ENCODE measurements at places on chromosomes 11 and 22.

DNA sequence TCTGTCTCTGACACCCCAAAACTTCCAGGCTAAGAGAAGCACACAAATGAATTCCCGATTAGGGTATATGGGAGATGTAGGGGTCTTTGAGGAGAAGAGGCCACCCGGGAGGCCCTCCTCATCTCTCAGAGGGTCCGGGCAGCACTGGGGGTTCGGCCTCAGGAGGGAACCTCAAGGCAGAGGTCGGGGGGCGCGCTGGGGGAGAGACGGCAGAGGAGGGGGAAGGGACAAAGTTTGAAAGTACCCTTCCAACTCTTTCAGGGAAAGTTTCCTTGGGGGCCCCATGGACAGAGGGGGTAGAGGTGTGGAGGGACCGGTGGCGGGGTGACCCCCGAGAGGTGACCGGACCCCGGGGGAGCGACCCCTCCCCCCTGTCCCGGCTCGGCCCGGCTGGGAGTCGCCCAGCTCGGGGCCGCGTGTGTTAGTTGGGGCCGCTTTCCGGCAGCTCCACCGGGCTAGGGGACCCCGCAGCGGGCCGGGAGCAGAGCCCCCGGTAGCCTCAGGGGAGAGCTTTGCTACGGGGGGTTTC is 3.3 kb upstream of the GCAT start:
- no peak for DNase-seq

- no peak for DNase-seq
These were observed 9.8 kb downstream of the MMP20 start for GRCh38 chr11:102615077-102615893.

GRCh38 chr11:125075900-125076317 is 12.8 kb downstream of the SLC37A2 start:
- no peak for DNase-seq

DNA sequence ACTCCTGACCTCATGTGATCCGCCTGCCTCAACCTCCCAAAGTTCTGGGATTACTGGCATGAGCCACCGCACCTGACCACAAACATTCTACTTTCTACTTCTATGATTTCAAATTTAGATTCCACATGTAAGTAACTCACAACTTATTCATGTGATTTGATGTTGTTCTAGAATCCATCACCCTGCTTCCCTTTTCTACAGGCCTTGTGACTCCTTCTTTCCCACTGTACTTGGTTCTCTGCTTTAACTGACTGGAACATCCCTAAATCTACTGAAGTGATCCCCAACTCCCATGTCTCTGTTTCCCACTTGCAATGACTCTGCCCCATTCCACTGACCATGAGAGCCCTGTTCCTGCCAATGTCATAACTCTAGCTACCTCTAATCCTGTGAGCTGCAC is 25.7 kb upstream of the MRPL17 start:
- no peak for DNase-seq

- DNase-seq = no peak
These were observed 28.0 kb downstream of the HSPA8 start for GRCh38 chr11:123033895-123034294.

- DNase-seq = no peak
These were observed 6.1 kb downstream of the TXN2 start for GRCh38 chr22:36475341-36475740.

- DNase-seq = no peak
These were observed 6.1 kb downstream of the AP5B1 start for GRCh38 chr11:65774525-65775306.

DNA sequence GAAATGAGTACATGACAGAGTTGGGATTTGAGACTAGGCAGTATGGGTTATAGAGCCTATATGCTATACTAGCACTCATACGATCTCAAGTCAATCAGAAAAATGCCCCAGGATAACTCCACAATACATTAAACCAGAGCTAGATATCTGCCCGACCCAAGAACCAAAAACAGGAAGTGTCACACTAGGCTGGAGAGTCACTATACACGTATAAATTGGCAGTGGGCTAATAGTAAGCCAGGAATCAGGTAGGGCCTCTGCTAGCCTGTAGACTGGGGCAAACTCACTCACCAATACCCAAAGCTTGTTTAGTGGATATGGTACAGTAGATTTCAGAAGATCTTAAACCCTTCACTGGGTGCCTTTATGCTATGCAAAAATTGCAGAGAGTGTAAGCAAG is 16.2 kb upstream of the EIF4G2 start:
- DNase-seq = peak; percentile 65

DNA sequence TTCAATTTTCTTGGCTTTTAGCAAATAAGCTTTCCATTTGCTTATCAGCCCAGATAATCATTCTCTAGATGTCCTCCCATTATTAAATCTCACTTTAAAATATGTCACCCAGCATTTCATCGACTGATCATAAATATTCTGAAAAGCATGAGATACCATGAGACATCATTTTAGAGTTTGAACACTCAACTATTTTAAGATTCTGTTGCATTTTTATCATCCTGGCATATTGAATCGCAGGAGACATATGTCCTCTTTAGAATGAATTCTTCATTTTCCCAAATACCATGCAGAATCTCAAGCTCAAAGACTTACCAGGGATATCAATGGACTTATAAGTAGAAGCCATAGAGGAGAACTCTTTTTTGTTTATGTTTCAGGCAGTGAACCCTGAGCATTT is at the start of gene OR52A5:
TSS of gene OR52A5 (minus strand) at position 361 of the 400 bp plus-strand sequence. CDS start 5,714 bp downstream, outside the sequence.
- DNase-seq = no peak

DNA sequence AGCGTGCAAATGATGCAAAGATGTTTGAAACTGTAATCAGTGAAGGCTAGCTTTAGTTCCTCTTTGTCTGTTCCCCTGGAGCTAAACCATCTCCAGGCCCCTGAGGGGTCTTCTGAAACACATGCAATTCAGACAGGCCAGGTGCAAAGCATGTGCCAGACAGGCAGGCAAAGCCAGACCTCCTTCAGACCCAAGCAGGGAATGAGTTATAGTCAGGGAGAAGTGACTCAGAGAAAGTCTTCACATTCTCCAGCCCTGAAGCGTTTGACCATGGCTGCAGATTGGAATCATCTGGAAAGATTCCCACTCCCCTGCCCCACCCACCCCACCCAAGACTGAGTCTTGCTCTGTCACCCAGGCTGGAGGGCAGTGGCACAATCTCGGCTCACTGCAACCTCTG is 187.0 kb upstream of the ISX start:
- no peak for DNase-seq

GRCh38 chr11:69403556-69404215 is 77.8 kb upstream of the LINC01488 start:
- no peak for DNase-seq

DNA sequence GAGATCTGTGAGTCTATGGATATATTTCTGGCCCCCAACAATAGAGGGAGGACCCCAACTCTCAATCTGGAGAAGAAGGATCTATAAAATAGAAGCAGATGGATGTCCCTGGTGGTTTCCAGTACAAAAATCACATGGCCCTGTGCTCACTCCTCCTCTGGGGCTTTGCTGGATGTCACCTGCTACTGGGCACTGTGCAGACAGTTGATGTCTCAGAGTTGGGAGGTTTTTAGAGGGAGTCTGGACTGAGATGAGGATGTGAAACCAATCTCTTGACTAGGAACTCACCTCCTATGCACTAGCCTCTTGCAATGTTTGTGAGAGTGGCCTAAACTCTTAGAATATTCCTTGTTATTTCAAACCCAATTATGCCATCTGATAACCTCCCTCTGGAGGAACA is 107.2 kb downstream of the SCN3B start:
- DNase-seq = no peak

DNA sequence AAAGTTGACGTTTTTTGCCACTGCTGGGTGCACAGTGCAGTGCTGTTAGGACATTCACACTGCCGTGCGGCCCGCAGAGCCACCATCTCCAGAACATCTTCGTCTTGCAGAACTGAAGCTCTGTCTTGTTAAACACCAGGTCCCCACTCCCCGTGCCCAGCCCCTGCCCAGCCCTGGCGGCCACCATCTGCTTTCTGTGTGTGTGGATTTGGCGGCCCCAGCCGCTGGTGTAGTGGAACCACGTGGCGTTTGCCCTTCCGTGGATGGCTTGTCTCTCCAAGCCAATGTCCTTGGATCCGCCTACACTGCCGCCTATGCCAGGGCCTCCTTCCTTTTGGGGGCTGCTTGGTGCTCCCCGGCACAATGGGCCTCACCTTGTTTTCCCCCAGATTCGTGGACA is 8.2 kb upstream of the MUC5AC start:
- no peak for DNase-seq

DNA sequence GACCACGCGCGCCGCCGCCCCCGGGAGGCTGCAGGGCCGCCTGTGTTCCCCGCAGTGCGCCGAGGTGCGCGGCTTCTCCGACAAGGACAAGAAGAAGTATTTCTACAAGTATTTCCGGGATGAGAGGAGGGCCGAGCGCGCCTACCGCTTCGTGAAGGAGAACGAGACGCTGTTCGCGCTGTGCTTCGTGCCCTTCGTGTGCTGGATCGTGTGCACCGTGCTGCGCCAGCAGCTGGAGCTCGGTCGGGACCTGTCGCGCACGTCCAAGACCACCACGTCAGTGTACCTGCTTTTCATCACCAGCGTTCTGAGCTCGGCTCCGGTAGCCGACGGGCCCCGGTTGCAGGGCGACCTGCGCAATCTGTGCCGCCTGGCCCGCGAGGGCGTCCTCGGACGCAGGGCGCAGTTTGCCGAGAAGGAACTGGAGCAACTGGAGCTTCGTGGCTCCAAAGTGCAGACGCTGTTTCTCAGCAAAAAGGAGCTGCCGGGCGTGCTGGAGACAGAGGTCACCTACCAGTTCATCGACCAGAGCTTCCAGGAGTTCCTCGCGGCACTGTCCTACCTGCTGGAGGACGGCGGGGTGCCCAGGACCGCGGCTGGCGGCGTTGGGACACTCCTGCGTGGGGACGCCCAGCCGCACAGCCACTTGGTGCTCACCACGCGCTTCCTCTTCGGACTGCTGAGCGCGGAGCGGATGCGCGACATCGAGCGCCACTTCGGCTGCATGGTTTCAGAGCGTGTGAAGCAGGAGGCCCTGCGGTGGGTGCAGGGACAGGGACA is 2.7 kb downstream of the NLRP6 start:
- no peak for DNase-seq

- no peak for DNase-seq
These were observed 11.5 kb downstream of the MRGPRX1 start for GRCh38 chr11:18927550-18928322.

GRCh38 chr11:63829823-63830489 is 9.0 kb upstream of the MARK2 start:
- no peak for DNase-seq

DNA sequence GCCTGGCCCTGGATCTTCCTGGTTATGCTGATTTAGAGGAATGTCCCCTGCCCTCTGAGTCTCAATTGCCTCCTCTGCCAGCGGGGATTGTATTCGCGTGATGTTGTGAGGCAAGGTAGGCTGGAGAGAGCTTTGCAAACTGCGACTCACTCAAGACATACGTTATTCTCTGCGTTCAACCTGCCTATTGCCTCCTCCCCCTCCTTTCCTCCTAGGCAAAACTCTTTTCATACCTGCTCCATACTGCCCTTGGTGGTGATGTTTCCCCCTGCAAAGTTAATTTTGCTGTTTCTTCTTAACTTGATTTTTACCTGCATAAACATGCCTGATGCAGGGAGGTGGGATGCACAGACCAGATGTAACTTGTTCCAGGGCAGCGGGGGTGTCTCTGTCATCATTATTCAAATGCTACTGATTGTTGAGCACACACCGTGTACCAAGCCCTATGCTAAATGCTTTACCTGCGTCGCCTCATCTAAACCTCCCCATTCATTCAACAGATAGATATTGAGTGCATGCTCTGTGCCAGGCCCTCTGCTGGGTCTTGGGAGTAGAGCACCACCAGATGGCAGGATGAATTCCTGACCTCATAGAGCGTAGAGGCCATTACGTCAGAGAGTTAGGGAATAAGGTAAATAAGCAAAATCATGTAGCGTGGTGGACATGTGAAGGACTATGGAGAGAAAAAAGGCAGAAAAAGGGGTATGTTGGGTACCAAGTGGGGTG is 29.0 kb downstream of the SGSM1 start:
- DNase-seq = no peak

DNA sequence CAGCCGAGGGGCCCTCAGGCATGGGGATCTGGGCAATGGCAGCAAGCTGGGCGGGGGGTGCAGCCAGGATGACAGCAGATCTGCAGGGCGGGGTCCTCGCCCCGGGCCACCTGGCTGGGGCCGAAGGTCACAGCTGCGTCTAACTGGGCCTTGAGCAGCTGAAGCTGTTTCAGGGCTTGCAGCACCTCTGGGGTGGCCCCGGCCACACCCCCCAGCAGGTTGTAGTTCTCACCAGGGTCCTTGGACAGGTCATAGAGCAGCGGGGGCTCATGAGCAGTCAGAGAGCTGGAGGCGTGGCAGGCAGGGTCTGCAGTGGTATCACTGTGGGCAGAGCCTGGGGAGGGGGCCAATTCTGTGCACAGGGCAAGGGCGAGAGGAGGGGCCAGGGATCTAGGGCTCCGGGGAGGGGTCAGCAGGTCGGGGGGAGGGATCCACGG is 2.8 kb downstream of the ARSA start:
- DNase-seq = no peak

DNA sequence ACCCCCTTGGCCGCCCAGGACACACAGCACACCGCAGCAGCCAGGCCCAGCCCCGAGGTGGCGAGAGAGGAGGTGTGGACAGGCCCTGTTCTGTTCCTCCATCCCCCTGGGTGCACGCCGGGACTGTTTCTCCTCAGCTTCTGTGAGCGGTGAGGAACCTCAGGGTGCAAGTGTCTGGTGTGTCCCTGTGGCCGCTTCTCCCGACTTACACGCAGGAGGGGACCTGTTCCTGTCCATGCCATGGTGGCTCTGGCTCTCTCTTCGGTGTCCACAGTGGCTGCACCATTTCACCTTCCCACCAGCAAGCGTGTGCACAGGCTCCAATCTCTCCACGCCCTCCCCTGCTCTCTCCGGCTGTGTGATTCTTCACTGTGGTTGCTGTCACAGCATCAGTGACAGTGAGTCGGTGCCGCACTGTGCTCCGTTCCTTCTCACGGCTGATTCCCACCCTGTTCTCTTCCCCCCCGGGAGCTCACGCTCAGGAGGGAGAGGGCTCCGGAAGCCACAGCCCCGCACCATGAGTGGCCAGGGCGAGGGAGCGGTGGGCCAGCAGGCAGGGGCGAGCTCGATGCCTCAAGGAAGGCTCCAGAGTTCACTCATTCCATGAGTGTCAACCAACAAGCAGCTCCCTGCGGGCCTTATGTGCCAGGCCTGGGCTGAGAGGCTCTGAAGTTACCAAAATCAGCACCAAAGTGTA is 18.6 kb upstream of the WNT7B start:
- DNase-seq = no peak

- DNase-seq = no peak
These were observed 124.5 kb downstream of the TRIM44 start for GRCh38 chr11:35787013-35787504.
